Uterus (tissue), 4 donors: ENCODE measurements at places on chromosomes 6 and 20.

DNA sequence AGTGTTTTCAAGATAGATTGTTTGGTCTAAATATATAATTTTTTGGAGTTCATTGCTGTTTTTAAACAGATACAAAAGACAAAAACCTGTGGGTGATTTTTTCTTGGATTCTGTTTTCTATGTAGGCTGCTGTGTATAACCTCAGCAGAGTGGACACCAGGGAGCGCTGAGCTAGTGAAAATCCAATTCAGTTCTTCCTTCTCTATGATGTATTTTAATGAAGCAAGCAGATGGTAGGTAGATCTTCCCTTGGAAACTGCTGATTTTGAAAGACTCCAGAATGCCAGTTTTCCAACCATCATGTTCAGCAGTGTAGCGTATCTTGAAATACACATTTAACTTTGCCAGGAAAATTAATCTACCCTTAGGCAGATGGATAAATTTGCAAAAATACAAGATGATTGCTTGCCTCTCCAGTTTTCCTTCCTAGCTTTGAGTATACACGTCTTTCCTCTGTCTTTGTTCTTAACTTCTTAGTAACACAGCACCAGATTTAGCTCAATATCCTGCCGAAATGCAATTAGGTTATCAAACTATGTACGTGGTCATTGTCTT is 178.0 kb downstream of the PHF3 start:
- no peak for DNase-seq
- H3K27ac ChIP-seq: no peak overlapping the region
- H3K36me3 ChIP-seq: no peaks in the 10 kb centered on the region
- H3K27me3 ChIP-seq: no peaks in the 10 kb centered on the region

DNA sequence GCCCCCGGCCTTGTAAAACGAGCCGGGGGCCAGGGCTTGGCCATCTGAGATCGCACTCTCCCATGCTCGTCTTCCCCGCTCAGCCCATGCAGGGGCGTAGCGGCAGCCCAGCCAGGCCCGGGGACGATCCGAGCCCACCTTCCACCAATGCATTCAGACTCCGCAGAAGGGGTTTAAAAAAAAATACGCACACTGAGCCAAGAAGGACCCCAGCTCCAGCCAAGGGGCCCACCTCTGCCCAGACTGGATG is 320 bp downstream of the GSTA4 start:
- DNase-seq: peak; percentile 38
- peak overlapping the region; percentile 98 for H3K27ac ChIP-seq
- H3K4me1 ChIP-seq: no peaks in the 10 kb centered on the region
- peak overlapping the region; percentile 66 for H3K4me3 ChIP-seq

GRCh38 chr6:4973982-4974745 is 29.7 kb downstream of the RPP40 start:
- peak; percentile 37 for DNase-seq
- H3K36me3 ChIP-seq: no peaks in the 10 kb centered on the region
- no peak overlapping the region for H3K4me3 ChIP-seq
- H3K4me1 ChIP-seq: no peaks in the 10 kb centered on the region
- peak overlapping the region; percentile 58 for H3K27ac ChIP-seq
- no peaks in the 10 kb centered on the region for H3K27me3 ChIP-seq

- no peaks in the 10 kb centered on the region for H3K4me1 ChIP-seq
- H3K36me3 ChIP-seq: no peaks in the 10 kb centered on the region
- H3K4me3 ChIP-seq: no peak overlapping the region
- DNase-seq: no peak
- H3K27me3 ChIP-seq: no peaks in the 10 kb centered on the region
These were observed 24.5 kb upstream of the SMIM29 start for GRCh38 chr6:34273242-34273805.

DNA sequence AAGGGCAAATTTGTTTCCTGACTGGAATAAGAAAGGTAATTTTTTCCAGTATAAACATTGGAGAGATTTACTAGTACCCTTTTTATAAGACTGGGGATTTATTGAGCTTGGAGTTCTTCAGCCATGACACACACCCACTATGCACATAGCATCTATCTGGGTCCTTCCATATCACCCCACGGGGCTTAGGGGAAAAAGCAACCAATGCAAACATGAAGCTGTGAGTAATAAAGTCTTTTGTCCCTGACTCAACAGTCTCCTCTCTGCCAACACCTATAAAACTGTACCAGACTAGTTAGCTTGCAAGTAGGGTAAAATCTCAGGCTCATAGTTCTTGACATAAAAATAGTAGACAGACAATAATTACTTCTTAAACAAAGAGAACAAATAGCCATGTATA is 23.4 kb downstream of the COL21A1 start:
- no peak overlapping the region for H3K27ac ChIP-seq
- no peaks in the 10 kb centered on the region for H3K4me1 ChIP-seq
- H3K27me3 ChIP-seq: no peaks in the 10 kb centered on the region
- no peak for DNase-seq
- H3K4me3 ChIP-seq: no peak overlapping the region

DNA sequence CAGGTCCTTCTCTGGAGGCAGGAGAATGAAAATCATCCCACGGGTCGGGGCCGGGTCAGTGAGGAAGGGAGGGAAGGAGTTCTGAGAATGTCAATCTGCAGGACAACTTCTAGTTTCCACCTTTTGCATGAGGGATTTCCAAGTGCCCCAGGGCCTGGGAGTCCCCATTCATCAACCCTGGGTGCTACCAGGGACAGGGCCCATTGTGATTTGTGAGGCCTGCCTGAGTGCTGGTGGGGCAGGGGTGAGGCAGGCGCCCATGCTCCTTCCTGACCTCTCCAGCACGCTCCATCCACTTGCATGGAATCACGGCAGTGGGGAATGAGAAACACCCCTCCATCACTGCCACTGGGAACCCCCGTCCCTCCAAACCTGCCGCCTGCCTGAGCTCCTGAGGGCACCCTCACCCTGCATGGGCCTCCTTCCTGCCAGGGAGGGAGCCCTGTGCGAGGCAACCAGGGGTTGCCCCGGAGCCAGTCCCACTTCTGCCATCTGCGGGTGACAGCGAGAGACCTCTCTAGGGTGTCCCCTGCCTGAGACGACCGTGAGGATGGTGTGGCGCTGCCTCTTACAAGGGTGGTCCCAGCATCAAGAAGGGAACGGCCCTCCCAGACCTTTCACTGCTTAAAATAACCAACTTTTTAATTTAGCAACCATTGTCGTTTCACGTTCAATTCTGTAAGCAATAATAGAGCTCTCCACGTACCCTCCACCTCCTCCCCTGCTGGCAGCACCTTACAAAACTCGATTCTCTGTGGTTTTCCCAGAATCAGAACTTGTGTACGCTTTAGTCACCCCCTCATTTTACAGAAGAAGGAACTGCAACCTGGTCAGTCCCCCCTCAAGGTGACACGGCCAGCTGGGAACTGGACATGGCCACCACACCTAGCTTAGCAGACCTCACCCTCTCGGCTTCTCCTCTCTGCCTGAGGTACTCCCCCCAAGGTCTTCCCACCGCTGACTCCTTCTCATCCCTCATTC is 28.6 kb downstream of the PMEPA1 start:
- DNase-seq: no peak
- H3K4me3 ChIP-seq: no peak overlapping the region
- no peaks in the 10 kb centered on the region for H3K36me3 ChIP-seq
- peak overlapping the region; percentile 22 for H3K27ac ChIP-seq
- no peaks in the 10 kb centered on the region for H3K4me1 ChIP-seq

GRCh38 chr20:44810391-44811149 is at the start of gene RIMS4:
RIMS4 (minus strand) TSS chr20:44810546; CDS start chr20:44810271, 275 bp downstream.
- no peak within 1 kb of the TSS for H3K4me3 ChIP-seq
- no peak for DNase-seq
- H3K27ac ChIP-seq: no peak within 1 kb of the TSS
- no peaks in the 10 kb centered on the region for H3K36me3 ChIP-seq
- no peaks in the 10 kb centered on the region for H3K4me1 ChIP-seq
